ENCODE measurements at places on chromosomes 7 and 10.

- DNase-seq: no peak
Measured at GRCh38 chr10:124698545-124699469, 45.4 kb downstream of the FAM53B start.

- DNase-seq: no peak
Measured at GRCh38 chr10:92530421-92530820, 43.5 kb downstream of the IDE start.

DNA sequence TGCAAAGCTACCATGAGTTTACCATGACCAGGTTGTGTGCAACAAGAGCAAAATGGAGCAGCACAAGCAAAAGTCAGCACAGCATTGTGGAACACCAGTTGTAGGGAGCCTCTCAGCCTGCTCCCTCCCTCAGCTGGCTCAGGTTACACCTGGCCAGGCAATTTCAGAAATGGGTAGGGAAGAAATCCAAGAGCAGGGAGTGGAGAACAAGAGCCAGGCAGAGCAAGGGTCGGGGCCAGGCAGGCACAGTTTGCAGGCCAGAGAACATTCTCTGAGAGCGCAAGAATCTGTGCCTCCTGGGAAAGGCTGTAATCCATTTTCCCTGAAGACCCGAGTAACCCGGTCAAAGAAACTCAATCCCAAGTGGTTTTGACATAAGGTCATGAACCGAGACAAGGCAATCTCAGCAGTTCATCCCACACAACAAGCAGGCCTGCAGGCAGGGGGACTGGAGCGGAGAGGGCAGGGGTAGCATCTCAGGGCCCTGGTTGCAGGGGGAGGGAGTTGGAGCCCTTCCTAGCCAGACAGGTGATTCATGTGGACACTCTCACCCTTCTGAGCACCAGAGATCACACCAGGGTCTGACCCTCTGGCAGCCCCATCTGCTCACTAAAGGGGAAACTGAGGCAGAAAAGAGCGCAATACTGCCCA, 258.4 kb downstream of the PLXNA4 start:
- no peak for DNase-seq

DNA sequence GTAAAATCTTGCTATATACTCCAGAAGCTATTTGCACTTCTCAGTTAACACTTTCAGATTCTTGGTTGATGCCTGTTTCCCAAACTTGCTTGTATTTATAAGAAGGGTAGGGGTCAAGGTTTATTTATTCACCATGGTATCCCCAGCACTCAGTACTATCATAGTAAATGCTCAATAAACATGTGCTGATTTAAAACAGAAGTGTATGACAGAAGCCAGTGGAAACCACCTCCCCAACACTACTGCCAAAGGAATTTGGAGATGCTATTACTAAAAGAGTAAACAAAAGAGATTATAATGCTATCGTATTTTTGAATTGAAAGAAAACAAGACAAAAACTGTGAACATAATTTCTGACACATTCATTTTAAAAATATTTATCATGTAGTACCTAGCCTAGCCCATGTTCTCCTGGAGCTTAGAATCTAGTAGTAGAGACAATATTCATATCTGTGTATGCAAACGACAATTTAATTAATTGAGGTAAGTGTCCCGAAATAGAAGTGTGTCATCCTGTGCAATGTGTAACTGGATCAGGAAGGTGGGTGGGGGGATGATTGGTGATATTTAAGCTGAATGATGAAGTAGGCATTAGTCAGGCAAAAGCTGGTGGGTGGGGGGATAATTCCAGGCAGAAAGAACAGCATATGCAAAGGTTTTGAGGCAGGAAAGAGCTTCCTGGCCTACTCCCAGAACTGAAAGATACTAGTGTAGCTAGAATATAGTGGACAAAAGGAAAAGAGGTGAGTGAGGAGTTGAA, 77.5 kb downstream of the HGF start:
- peak; percentile 72 for DNase-seq

DNA sequence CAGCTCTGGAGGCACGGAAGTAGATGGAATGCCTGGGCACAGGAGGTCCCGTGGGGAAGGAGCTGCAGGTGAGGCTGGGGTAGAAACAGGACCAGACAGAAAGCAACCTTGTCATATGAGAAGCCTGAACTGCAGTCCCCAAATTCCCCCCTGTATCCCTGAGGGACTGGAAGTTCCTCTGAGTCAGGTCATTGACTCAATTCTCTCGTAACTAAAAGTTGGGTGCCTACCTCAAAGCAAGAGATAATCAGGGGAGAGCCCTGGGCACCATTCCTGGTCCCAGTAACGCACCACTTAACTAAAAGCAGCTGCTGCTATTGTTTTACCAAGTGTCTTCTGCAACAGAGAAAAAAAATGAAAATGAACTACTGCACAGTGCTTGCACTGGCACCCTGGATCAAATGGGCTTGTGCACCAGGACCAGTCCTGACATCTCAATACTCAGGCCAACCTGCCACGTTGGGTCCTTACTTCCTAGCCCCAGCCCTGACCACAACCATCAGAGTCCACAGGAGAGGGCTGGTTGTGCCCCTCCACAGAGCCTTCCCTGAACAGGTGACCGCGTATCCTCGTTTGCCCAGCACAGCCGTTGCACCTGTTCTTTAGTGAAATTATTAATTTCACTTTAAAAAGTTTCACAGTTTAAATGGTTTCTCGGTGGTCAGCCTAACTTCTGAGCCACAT, 79.3 kb downstream of the GRID1 start:
- DNase-seq: no peak

GRCh38 chr7:117596134-117596533, 116.3 kb downstream of the CFTR start:
- no peak for DNase-seq

- DNase-seq: peak; percentile 6
Measured at GRCh38 chr7:77537136-77537777, at the start of gene PTPN12. TSS of gene PTPN12 (plus strand) at chr7:77537295. CDS start at chr7:77537547, 252 bp downstream.

DNA sequence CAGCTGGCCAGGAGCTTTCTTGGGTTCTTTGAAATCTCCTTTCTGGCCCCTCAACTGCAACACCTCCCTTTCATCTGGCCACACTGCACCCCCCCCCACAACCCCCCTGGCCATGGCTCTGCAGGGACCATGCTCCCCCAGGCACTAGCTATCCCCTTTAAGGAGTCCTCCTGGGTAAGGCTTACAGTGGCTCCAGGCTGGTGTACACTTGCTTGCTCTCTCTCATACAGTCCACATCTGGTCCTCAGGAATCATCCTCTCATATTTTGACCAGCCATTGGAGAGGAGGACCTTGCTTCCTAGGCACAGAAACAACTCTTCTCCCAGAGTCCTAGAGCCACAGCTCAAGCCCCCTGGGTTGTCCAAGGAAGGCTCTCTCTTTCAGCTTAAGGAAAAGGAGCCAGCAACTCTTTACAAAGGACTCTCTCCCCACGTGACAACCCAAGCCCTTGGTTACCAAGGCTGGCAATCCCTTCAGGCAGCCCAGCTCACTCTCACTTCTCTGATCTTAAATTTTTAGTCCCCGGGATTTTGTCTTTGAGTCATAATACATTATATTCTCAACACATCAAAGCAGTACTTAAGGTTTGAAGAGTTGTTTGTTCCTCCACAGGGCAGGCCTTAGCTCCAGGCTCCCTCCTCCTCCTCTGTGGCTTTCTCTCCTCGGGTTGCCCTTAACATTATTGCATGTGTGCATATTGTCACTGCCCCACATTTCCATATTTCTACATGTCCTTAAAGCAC, 9.9 kb downstream of the GARIN1A start:
- DNase-seq: no peak

DNA sequence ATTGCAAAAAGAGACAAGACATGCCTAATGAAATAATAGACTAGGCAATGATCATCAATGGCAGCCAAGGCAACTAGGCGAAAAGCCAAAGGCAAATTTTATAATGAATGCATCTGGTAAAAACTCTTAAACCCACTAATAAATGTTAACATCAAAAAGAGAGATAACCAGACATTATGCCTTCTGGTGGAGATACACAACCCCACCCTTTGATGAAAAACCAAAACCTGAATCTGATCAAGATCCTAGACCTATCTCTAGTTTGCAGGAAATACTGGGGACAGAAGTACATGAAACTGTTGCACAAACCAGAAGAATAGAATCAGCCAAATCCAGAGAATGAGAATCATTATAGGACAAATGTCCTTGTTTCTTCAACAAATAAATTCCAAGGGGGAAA, 22.0 kb upstream of the GSAP start:
- no peak for DNase-seq

GRCh38 chr10:48493083-48493871, 111.6 kb downstream of the ARHGAP22 start:
- no peak for DNase-seq

DNA sequence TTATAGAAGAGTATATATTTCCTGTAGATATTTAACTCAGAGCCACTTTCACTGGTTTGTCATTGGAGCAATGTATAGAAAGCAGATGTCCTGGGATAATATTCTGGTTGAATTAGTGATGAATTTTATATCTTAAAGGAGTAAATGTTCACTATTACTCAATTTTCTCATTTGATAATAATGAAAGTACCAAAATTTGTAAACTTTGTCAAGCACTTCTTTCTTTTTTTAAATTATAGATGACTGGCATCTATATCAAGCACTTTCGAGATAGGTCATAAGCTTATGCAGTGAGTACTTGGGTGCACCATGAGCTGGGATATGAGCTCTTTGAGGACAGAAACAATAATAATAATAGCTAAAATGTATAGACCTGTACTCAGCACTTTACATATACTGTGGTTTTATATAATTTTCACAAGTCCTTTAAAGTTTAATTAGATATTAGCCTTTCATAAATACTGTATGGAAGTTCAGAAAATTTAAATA, 11.3 kb downstream of the RSBN1L start:
- DNase-seq: no peak

- DNase-seq: peak; percentile 21
Measured at GRCh38 chr7:83976302-83976701, 218.3 kb downstream of the SEMA3A start.

GRCh38 chr10:46228563-46229071, 58.2 kb upstream of the ANTXRL start:
- DNase-seq: peak; percentile 4

DNA sequence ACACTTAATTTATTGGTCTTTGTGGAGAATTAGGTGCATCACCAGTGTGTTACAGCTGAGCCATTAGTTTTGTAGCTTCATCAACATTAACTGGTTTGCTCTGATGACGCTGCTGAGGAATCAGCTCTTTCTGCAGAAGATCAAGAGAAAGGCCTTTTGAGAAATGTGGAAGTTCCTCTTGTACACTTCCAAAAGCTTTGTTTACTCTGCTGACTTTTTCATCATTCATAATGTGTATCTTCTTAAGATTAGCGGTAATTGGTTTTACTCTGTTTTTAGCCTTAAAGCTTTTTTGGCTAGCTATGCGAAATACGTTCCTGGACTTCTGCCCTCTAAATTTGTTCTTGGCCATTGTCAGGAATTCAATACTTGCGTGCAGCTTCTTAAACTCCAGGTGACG, 8.2 kb upstream of the PHYH start:
- DNase-seq: no peak

GRCh38 chr10:116240157-116240950, 32.7 kb downstream of the GFRA1 start:
- DNase-seq: no peak

DNA sequence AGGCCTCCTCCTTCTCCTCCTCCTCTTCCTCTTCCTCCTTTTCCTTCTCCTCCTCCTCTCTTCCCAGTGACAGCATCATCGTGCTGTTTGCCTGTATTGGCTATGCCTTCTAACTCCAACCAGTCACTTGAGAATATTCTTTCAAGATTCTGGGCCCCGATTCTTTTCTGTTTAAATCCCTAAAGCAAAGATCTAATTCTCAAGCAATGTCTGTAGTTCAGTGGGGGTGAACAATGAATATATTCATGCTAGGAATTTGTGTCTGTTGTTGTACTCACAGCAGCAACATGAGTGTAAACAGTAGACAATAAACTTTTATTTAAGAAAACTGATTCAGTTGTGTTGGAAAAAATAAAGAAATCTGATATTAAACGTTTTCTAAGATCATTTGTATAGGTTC, 30.7 kb downstream of the NUDT5 start:
- no peak for DNase-seq

DNA sequence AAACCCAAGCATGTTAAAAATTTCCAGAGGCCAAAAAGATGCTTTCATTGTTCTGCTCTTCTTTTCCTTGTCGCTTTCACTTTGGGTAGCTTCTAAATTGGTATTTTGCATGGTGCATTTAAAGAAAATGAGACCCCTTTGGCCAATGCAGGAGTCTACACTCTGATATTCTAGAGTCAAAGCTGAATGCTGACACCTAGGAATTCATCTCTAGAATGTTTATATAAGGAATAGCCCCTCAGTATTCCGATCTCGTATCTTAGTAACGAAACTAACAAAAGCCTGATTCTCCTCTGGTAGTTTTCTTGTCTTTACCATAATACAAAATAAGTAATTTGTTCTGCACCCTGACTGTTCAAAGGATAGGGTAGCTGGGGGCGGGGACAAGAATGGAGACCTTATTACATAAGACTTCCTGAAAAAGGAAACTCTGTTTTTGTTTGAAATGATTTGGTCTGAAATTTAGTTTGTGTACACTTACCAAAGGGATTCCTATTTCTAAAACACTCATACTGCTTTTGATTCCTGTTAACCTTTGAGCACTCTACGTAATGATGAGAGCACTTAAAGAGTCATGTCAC, 17.1 kb downstream of the IKZF1 start:
- DNase-seq: no peak

DNA sequence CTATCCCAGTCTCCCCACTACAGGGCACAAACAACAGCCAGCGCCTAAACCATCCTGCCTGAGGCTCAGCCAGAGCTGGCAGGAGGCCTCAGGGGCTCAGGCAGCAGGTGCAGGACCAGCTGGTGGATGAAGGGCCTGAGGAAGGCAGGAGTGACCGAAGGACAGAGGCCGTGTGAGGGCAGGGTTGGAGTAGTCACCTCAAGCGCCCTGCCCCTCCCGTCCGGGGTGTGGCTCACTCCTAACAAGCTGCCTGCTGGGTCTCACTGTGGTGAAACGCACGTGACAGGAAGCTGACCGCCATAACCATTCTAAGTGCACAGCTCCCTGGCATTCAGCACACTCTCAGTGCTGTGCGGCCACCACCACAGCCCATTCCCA, 281.1 kb downstream of the ELFN1 start:
- no peak for DNase-seq

GRCh38 chr10:132107949-132108877, 42.5 kb downstream of the JAKMIP3 start:
- DNase-seq: no peak
